ENCODE measurements at places on chromosomes 3 and 15. TPM values are rescaled to one million over a fixed set of nuclear protein-coding genes. Genes with fewer than 3 reads are reported as not detected.
A peak's percentile ranks its signal among the peaks of the same experiment; 100 is the strongest.

- DNase-seq, result no peak
These were observed 288.5 kb downstream of the VGLL3 start for GRCh38 chr3:86702381-86702958.

- no peak for DNase-seq
These were observed 31.1 kb downstream of the FILIP1L start for GRCh38 chr3:100083209-100083608.

DNA sequence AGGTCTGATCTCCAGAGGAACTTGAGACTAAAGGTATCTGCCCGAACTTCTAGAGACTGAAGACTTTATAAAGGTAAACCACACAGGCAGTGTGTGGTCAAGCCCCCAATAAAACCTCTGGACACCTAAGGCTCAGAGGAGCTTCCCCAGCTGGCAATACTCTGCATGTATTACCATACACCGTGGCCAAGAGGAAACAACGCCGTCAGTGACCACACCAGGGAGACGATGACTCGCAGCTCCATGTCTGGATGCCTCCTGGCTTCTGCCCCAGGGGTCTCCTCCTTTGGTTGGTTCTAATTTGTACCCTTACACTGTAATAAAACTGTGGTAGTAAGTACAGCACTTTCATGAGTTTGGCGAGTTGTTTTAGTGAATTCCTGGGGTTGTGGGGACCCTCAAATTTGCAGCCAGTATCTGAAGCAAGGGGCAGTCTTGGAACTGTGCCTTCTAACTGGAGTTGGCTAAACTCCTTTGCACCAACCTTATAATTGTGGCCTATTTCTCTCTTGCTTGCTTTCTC lies 32.1 kb upstream of the BCL2L10 start:
- no peak for DNase-seq

The GHSR gene
- total RNA-seq, result not detected

DNA sequence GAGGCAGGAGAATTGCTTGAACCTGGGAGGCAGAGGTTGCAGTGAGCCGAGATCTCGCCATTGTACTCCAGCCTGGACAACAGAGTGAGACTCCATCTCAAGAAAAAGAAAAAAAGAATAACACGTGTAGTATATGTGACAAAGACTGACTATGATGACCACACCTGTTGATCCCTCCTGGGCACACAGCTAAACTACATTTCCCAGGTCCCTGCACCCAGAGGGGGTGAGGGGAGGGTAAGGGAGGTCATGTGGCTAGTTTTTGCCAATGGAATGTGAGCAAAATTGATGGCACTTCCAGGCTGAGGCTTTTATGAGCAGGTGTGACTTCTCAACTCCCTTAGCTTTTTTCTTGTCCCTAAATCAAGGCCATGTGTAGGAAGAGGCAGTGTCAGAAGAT lies 58.2 kb downstream of the KLHL6 start:
- DNase-seq, result no peak

GRCh38 chr15:66764072-66764786 lies 62.2 kb downstream of the SMAD6 start:
- no peak for DNase-seq

DNA sequence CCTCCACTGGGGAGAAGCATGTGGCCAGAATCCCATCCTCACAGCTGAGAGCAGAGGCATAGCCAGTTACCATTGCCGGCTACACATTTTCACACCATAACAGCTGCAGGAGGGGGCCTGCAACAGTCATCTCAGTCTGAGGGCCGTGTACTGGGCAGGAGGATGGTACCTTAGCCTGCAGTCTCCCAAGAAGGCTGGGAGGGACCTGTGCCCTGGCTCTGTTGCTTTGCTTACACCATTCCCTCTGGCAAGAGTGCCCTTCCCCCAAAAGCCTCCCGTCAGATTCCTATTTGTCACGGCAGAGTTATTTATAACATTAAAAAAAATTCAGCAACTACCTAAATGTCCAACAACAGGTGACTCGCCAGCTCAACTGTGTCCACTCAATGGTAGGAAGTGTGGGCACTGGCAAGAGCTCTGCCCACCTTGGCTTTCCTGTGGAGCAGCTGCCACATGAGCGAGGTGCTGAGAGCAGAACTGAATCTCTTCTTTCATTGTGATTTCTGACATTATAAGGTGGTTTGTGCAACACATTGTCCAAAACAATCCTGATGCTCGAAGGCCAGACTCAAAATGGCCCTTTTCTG lies 4.4 kb downstream of the CAMKV start:
- DNase-seq, result no peak

- DNase-seq, result no peak
These were observed 21.3 kb downstream of the PRTG start for GRCh38 chr15:55721554-55722185.

The TMEM212 gene
- total RNA-seq, result not detected

The CTXN2 gene
- 0.06 TPM for total RNA-seq

GRCh38 chr15:67587754-67588153 lies 45.3 kb downstream of the MAP2K5 start:
- DNase-seq, result no peak

The STXBP5L gene
- not detected for total RNA-seq

The SUSD5 gene
- total RNA-seq, result 13.8 TPM

DNA sequence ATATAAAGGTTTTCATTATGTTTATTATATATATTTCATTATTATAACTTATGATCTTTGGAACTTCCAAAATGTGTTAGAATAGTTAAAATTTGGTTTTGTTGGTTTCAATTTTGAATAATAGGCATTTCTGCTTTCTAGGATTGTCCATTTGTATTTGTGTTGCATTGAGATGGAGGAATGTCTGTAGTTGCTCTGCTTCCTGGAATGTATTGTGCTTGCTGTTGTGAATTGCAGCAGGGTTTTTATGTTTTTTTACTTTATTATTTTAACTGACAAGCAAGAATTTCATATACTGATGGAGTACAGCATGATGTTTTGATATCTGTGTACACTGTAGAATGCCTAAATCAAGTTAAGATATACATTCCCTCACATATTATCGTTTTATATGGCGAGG lies 247.4 kb downstream of the XXYLT1 start:
- no peak for DNase-seq

The BCHE gene
- total RNA-seq, result 1.4 TPM

DNA sequence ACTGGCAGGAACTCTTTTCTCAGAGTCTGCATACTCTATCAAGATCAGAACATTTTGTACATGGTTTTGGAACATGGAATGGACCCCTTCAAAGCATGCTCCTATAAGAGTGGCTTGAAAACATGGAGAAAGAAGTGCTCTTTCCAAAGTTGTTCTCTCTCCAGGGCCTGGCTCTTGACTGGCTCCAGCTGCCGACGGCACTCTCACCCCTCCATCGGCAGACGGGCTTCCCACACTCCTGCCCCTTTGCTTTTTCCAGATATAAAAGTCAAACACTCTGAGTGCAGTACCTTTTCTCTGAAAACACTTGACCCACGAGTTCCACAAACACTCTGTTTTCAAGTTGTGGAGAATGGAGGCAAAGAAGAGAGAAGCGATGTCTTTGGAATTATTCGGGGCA lies 72.5 kb upstream of the ONECUT1 start:
- DNase-seq, result no peak

DNA sequence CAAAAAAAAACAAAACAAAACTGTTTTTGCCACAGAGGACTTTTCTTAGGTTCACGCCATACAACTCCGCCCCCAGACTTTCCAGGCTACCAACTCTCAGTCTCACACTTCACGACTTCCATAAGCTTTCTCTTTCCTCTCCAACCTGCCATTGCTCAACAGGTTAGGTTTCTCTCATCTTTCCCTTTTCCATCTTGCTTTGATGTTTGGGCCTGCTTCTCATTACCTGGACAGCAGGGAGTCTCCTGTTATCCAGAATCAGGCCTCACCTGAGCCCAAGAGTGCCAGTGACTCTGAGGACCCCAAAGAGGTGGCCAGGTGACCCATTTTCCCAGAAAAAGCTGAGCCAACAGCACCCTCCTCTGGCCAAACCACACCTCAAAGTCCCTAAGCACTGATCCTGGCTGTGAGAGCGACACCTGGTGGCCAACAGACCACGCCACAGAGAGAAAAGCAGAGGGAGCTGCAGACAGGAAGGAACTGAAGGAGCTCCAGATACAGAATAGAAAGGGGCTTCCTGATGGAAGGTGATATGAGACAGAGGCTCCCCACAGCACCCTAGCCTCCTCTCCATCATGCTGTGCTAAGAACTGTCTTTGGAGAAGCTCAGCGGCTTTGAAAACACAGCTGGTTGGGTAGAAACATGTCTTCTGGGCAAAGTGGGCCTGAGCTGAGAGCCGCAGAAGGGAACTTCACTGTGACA lies 4.0 kb downstream of the CCDC51 start:
- peak; percentile 90 for DNase-seq

DNA sequence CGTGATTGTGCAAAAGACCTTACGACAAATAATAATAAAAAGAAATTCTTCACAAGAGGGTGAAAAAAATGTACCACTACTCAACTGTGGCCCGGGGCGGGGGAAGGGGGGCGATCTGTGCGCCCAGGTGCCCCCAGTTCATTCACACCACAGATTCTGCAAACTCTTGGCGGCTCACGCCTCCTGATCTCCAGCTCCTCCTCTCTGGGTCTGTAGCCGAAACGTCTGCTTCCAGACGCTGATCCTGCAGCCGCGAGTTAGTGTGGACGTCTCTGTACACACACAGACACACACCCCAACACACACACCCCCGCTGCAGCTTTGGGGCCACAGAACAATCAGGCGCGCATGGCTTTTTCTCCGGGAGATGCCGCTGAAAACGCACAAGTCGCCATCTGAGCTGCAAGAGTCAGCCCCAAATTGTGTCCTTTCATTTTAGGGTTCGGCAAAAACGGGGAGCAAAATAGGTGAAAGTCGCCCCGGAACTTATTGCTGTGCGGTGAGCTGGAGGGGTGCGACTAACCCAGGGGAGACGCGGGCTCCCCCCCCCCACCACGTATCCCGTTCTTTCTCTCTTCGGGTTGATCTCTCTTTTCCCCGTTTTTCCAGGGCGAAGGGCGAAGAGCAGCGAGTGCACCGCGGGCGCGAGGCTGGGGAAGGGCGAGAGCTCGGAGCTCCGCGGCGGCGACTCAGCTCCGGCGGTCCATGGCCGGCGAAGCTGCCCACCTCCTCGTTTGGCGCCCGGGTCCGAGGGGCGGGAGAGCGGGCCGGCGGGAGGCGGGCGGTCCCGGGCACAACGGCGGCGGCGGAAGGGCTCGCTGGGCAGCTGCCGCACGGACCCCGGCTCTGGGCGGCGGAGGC lies 505 bp upstream of the WNT5A start:
- peak; percentile 72 for DNase-seq
